ENCODE measurements at places on chromosomes 5 and 9. TPM values are rescaled to one million over a fixed set of nuclear protein-coding genes. Genes with fewer than 3 reads are reported as not detected.

DNA sequence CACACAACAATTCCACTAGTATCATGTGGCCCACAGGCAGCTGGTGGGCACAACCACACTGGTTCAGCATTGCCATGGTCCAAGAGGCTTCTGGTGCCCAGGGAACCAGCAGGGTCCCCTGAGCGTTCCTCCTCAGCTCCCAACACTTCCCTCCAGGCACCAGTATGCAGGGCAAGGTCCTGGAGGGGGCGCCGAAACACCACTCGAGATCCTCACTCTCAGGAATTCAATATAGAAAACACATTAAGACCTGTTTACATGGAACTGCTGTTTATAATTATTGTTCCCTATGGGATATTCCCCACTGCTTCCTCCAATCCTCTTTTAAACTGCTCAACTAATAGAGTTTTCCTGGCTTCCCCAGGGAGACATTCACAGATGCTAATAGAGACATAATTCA is 91.9 kb upstream of the GABRP start:
- no peak for DNase-seq

GRCh38 chr9:121773954-121774714 is 122.7 kb downstream of the DAB2IP start:
- no peak for DNase-seq

Gene RAB24
- polyA plus RNA-seq: 33.6 TPM

DNA sequence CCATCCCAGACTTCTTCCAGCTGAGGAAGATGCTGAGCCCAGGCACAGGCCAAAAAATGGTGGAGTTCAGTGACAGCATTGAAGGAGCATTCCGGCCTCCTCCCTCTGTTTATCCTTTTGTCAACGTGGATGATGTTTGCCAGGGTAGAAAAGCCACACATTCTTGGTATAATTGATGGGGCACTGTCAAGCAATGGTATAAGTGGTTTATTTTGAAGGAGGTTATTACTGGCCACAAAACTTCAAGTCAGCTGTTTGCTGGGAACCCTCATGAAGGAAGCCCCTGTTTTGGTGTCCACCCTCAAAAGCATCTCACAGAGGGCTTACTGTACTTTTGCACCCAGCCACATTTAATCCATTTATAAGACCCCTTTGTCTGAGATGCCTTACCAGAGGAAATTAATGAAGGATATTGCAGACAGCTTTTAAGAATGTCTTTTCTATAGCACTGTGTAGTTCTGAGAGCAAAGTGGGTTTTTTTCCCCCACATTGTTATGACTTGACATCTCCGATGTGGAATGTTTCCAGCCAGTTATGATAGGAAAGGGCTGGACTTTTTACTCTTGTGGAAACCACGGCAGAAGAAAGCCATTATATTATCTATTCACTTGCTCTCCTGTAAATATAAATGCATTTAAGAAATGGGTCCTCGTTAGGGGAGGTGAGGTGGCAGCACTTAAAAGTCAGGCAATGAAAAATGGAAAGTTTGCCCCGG is 95.5 kb upstream of the SPATA31D4 start:
- no peak for DNase-seq

Measured in renal pelvis (tissue), 12 donors.